ENCODE measurements at places on chromosomes 5 and 9.

GRCh38 chr9:79325501-79325900 is 246.3 kb upstream of the TLE4 start:
- DNase-seq = no peak

DNA sequence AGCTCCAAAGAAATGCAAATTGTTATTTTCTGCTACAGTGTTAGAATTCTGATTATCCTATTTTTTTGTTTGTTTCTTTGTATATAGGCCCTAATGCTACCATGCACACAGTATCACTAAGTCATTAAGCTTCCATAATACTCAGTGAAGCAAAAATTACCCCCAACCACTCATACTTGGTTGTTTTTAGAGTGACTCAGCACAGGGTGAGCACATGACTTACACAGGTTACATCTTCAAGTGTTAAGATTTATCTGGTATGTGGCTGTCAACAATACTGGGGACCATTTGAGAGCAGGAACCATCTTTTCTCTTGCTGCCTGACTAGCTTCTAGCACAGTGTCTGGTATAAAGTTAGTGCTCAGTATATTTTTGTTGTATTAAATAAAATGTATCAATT is 255.8 kb upstream of the SLC24A2 start:
- DNase-seq = no peak

DNA sequence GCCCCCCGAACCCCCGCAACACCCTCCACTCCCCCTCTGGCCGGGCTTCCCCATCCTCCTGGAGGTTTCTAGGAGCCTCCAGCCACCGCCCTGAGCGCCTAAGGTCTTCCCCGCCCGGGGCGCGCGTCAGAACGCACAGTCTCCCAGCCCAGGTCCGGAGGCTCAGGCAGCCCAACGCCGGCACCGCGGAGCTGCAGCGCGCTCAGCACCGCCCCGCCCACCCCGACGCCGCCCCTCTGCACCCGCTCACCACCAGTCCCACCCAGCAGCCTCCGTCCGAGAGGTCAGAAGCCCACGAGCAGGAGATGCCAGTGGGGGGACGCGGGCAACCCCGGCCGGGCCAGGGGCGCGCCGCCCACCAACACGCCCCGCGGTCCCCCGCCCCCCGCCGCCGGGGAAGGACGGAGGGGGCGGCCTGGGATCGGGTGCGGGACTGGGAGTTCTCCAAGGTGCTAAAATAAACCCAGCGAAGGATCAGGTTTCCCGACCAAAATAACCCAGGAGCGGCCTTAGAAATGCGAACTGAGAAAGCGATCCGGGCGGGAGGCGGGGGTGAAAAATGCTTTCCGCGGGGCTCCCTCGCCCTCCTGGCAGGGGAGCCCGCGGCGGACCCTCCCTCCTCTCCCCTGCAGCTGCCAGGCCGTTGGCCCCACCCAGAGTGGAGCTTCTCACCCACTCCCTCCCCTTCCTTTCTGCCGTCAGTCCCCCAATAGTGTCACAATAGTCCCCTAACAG is 6.5 kb upstream of the FAM78A start:
- no peak for DNase-seq

DNA sequence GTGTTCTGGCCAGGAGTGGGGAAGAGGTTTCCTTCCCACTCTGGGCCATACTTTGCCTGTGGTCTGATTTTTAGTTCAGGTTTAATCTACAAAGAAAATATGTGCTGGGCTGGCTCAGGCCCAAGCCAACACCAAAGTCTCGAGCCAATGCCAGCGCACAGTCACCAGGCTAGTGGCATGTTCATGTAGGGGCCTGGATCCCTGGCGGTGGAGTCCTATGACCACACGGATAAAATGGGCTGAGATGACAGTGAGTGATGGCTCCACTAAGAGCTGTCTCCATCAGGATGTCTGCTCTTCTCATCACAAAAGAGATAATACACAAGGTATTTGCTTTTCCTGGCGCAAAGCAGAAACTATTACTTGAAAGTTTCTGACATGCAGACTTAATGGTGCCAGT is 92.9 kb upstream of the PTPN3 start:
- DNase-seq = no peak

- DNase-seq = no peak
These were observed 205.2 kb downstream of the NR3C1 start for GRCh38 chr5:143198332-143198731.

All from CD4-positive, alpha-beta T cell treated with Interleukin-2 at 100 ng/mL for 4 hours (primary cell).